GOT3 (cell line): ENCODE measurements at places on chromosomes 4 and X.

- no peak for DNase-seq
Measured at GRCh38 chr4:968621-969394, 4.6 kb downstream of the DGKQ start.

DNA sequence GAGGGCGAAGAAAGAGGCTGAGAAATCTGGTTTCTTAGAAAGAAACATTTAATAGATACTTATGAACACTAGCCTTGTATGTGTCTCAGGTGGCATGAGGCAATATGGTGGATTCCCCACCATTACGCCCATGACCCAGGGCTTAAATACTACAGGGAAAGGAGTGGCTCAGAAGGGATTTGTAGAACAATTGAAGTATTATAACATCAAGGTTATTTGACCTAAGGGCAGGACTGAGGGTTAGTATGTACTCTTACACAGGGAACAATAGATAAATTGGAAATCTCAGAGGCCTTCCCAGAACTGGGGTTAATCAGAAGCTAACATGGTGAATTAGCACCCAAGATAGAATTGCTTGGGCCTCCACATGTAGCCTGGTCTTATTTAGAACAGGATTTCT, 11.0 kb upstream of the USP46 start:
- no peak for DNase-seq

GRCh38 chr4:48481581-48481980, 1.6 kb upstream of the SLC10A4 start:
- no peak for DNase-seq

GRCh38 chrX:45850197-45850774, 649.6 kb upstream of the DIPK2B start:
- DNase-seq = no peak

DNA sequence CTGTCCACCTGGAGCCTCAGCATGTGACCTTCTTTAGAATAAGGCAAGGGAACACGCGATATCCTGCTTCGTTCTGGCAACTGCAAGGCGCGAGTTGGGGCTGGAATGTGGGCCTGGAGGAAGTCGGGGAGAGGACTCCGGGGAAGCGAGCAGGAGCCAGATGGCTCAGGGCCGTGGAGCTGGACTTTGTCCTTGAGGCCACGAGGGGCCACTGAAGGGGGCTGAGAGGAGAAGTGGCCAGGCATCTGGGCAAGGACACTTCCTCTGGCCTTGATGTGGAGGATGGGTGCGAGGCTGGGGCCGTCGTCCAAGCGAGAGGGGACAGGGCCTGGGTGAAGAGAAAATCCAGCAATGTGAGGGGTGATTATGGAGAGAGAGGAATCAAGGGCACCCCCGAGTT, 12.2 kb upstream of the DUSP9 start:
- no peak for DNase-seq

- no peak for DNase-seq
Measured at GRCh38 chrX:16023790-16024734, 99.3 kb upstream of the GRPR start.

DNA sequence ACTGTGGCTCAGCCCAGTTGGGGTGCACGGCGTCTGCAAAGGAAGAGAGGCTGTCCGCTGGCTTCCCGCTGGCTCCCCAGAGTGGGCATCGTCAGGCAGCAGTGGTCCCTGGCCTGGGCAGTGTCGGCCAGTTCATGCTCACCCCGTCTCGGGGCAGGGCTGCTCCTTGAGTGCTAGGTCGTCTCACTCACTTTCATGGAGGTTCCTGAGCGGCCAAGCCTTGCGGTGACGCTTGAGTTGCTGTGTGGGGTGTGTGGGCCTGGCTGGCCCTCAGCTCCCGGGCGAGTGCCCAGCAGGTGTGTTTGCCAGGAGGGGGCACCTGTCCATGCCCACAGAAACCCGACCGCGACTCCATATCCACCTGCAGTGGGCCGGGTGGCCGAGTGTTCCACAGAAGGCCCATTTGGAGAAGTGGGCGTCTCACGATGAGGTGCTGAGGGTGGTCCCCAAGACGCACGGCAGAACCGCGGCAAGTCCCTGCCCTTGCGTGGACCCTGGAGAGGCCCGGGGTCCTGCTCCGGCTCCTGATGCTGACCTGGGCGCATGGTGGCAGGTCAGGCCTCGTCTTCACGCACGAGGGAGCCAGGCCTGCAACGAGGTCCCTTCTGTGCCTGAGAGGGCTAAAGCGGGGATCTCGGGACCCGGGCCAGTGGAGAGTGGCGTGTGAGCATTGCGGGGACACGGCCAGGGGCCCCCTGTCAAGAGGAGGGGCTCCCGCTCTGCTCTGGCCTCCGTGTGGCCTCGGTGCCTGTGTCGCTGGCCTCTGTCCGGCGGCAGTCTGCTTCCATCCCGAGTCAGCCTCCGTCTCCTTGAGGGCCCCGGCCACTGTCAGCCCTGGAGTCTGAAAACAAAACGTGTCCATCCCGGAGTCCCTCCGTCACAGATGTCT, 18.5 kb upstream of the UVSSA start:
- no peak for DNase-seq

DNA sequence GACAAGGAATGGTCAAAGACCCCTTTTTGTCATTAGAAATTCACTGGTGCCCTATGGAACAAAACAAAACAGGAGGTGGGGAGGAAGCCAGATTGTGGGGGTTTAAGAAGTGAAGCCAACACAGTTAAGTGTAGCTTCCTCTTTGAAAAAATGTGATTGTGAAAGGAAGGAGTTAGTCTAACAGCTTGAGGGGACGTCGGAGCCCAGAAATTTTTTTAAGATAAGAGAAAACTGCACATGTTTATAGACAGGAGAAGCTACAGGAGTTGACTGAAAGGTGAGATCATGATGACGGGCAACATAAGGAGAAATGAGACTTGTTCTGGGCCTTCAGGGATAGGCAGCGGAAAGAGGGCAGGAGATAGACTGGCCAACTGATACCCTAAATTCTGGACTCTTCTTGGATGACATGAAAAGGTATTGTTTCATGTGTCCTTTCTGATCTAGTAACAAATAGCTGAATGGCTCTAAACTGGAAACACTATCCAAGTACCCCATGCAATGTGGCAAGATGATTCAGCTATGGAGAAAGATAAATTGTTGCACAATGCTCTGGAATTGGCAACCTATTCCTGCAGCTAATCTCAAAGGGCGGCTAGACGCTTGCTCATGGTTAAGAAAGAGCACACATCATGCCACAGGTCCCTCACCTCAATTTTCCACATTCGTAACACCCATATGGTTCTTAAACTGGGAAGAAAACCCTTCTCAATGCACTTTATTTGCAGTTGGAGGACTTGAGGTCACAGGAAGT, 3.7 kb upstream of the HDAC8 start:
- DNase-seq = no peak

- no peak for DNase-seq
Measured at GRCh38 chr4:38306482-38307071, 346.4 kb downstream of the PTTG2 start.

DNA sequence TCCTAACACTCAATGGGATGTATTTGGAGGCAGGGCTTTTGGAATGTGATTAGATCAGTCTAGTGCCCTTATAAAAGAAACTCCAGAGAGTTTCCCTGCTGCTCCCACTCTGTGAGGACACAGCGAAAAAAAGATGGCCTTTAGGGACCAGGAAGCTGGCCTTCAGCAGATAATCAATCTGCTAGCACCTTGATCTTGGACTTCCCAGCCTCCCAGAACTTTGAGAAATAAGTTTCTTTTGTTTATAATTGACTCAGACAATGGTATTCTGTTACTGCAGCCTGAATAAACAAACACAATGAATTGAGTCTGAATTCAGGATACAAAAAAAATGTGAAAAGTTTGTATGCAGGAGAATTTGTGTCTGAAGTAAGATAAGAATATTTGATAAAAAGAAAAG, 842.1 kb downstream of the FSTL5 start:
- DNase-seq = no peak

GRCh38 chr4:129583868-129584267, 487.9 kb downstream of the C4orf33 start:
- peak; percentile 3 for DNase-seq

GRCh38 chrX:155215443-155216178, 649 bp upstream of the VBP1 start:
- no peak for DNase-seq

GRCh38 chr4:77235289-77235854, 78.4 kb downstream of the CCNG2 start:
- DNase-seq = no peak
